Germinal center (tissue), 1 donor: ENCODE measurements at places on chromosomes 4 and X.

- DNase-seq = no peak
These were observed 60.9 kb upstream of the FAM47B start for GRCh38 chrX:34881671-34882070.

GRCh38 chr4:155304375-155304774 is 72.4 kb downstream of the MAP9 start:
- no peak for DNase-seq

DNA sequence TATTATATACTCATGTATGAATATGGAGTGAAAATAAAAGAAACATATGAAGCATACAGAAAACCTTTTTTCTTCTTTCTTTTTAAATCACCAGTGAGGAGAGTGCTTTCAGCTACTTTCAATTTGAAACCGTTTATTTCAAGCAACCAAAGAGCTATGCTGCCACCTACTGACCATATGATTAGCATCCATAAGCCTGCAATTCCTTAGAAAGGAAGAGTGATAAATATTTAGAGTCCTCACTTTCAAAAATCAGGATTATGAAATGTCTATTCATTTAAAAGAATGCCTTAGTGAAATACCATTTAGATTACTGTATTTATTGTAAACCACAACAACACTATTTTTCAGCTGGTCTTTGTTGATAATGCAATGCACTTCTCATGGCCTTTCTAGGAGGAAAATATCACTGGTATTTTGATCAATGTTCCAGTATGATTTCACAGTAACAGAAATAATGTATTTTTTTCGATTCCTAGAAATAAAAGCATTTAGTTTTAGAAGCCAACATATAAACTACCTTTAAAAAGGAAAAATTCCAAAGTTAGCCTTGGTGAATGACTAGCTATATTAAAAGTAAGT is 667.6 kb downstream of the PCDH18 start:
- DNase-seq = no peak

- DNase-seq = no peak
These were observed 360.7 kb downstream of the BMPR1B start for GRCh38 chr4:95118497-95118896.

GRCh38 chr4:48308901-48309300 is 32.4 kb upstream of the SLAIN2 start:
- no peak for DNase-seq

GRCh38 chr4:71113294-71113693 is 119.8 kb downstream of the DCK start:
- no peak for DNase-seq

DNA sequence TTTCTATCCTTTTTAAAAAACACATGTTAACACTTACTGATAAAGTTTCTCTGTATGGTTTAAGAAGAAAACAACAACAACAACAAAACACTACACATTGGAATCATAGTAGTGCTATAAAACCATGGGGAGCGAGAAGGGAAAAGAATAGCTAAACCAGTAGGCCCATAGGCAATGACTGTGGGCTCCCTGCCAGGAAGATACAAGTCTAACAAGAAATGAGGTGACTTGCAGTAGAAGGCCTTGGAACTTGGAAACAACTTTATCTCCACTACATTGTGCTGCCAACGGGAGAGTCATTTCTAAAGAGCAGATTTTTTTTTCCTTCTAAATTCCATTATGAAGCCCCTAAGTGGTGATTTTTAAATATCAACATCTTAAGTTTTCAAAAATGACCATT is 78.0 kb downstream of the GPC4 start:
- no peak for DNase-seq

GRCh38 chr4:22129454-22130029 is 181.0 kb upstream of the KCNIP4 start:
- no peak for DNase-seq

GRCh38 chr4:41535911-41536371 is 2.0 kb upstream of the LIMCH1 start:
- DNase-seq = no peak

GRCh38 chr4:28879178-28879577 is 1841.0 kb upstream of the PCDH7 start:
- DNase-seq = no peak

DNA sequence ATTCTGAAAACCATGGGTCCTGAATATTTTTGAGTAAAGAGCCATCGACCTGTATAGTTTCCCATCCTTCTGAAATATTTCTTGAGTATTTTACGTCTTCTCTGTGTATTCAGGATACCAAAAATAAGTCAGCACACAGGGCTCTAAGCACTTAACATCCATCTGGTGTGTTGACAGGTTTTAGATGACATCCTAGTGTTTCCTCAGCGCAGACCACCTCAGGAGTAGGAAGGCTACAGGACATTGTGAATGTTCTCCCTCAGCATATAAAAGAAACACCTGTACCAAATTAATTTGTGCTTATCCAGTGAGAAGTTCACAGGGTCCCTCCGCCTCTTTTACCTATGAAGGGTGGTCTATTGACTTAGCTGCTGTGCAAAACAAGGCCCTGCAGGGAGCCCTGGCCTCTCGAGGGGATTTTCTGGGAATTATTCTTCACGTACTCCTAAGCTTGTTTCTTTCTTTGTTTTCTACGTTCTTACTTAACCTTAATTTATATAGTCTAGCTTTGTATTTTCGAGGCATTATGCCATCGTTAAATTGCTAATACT is 241.8 kb downstream of the FBXO8 start:
- DNase-seq = no peak

DNA sequence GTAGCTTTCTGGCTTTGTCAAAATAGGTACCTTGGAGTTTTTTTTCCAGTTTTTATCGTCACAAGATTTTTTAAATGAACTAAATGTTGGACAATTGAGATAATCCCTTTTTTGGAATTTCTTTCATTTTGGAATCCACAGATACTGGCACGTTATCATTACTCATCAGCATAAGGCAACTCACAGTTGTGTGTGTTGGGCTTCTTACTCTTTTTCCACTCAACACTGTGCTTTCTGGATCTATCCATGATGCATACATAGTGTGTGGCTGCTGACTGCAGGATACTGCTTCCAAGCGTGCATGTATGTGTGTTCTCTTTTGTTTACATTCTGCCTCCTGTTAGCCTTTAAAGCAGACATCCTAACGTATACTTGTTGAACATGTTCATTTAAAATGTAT is 113.5 kb upstream of the FAM9A start:
- DNase-seq = no peak

- no peak for DNase-seq
These were observed 585.6 kb downstream of the IL1RAPL1 start for GRCh38 chrX:29172880-29173279.
